Cortex of kidney (tissue), 1 donor: ENCODE measurements at places on chromosomes 11 and 22.

DNA sequence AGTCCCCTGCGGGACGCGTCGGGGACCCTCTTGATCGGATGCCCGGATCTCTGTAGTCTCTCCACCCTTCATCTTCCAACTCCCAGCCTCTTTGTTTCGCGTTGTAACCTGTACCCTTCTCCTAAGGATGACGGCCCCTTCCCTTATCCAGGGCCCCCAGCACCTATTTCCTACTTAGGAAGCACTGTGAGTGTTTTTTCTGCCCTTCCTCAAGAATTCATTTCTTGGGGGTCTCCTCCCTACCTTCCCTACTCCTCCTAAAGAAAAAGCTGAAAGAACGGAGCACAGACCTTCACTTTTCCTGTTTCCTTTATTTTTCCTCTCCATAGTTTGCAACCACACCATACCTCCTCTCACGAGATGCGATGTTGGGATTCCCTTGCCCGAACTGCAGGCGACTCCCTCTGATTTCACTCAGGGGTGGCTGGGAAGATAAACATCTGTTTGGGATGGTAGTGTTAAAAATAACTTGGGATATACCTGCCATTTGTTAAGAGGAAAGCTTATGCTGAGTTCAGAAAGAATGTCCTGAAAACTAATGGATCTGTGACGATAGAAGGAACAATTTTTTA, 593 bp downstream of the FAM118B start:
- DNase-seq, result no peak

DNA sequence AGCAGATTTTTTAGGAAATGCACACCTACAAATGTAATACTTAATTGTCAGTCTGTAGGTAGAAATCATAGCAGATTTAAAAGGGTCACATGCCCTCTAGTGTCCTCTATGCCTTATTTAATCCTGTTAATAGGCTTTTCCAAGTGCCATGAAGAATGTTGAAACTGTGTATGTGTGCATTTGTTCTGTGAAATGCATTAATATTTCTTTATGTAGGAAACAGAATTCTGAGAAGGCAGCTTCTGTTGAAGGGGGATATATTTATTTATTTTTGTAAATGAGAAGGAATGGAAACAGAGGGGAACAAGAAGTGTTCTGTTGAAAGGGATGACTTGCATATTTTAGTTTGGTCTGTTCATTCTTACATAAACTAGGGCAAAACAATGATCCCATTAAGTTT, 51.0 kb downstream of the SVIP start:
- DNase-seq, result no peak

DNA sequence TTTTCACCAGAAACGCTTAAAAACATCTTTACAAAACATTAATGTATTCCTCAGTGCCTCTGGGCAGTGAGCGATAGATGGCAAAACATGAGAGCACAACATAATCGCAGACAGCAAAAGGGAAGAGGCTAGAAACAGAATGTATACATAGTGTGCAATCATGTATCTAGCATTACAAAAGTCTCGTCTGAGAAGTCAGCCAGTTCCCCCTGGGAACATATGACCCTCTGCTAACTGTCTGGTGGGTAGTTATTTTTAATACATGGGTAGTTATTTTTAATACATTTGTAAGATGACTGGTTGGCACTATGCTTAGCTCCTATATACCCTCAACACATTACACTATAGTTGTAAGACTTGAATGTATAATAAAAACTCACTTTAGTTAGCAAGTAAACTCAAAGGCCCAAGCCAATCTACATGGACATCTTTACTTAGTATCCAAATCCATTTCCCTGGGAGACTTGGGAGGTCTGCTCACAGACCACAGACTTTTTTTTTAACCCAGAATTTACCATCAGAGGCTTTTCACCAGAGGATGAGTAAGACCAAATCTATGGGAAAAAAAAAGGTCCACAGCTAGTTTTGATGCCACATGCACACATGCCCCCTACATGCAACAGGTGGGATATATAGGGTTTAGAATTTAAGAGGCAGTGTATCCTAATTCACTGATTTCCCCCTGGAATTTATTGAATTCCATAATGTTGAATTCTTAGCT, 71.7 kb downstream of the AMBRA1 start:
- no peak for DNase-seq

DNA sequence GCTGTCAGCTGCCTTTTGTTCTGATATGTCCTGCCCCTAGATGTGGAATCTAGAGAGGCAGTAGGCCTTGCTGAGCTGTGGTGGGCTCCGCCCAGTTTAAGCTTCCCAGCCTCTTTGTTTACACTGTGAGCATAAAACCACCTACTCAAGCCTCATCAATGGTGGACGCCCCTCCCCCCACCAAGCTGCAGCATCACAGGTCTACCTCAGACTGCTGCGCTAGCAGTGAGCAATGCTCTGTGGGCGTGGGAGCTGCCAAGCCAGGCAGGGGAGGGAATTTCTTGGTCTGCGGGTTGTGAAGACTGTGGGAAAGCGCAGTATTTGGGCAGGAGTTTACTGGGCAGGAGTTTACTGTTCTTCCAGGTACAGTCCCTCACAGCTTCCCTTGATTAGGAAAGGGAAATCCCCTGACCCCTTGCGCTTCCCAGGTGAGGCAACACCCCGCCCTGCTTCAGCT, 98.5 kb downstream of the SMCO4 start:
- no peak for DNase-seq

DNA sequence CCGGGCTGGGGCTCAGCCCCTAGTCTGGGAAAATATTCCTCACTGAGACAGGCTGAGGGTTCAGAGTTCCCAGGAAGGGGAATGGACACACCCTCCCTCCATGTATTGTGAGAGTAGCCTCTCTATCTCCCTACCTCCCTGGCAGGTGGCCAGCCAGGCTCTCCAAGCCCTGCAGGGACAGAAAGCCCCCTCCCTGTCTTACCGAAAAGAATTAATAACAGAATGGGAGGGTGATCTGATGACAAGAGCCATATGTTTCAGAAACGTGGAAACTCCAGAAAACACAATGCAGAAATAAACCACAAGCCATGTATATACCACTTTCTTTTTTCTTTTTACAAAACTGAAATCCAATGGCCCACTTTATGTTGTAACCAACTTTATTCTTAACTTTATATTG, 140.0 kb downstream of the CHST1 start:
- no peak for DNase-seq

- no peak for DNase-seq
Observed at GRCh38 chr22:50014053-50014501, 1.5 kb upstream of the IL17REL start.

GRCh38 chr11:102528618-102529017, 1.9 kb downstream of the MMP7 start:
- no peak for DNase-seq

- DNase-seq, result no peak
Observed at GRCh38 chr11:14396273-14396672, 37.3 kb upstream of the RRAS2 start.

DNA sequence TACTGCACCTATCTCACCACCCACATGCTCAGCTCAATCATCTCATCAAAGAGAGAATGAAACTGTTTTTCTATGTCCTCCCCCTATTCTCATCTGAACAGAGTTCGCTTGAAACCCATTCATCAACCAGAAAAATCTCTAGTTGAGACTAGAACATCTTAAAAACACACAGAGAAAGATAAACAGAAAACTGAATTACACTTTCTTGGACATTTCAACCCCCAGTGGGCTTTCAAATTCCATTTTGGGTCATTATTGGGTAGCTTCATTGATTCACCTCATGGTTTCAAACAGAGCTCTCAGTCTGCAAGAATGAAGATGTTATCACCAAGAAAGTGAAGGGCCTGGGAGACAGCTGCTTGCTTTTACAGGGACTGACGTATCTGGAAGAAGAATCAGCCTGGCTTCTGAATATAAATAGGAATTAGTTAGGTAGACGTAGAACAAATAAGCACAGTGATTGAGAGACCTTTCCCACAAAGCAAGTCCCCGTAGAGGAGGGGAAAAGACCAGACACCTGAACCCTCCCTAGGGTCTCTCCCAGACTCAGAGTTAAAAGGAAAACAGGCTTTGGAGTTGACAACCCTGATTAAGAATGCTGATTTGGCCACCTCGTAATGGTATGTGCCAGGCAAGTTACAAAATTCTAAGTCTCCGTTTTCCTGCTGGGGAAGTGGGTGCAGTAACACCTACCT, 155.7 kb downstream of the BBOX1 start:
- DNase-seq, result no peak

DNA sequence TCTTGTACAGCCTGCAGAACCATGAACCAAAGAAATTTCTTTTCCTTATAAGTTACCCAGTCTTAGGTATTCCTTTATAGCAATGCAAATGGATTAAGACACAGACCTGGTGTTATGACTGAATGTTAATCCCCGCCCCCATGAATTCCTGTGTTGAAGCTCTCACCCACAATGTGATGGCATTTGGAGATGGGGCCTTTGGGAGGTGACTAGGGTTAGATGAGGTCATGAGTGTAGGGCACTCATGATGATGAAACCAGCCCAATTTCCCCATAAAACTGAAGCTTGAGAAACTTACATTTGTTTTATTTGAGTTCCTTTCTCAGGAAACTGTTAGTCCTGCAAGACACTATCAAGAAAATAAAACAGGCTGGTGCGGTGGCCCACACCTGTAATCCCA, 115.8 kb upstream of the THY1 start:
- DNase-seq, result no peak

- no peak for DNase-seq
Observed at GRCh38 chr11:46588915-46589314, 4.9 kb downstream of the AMBRA1 start.

GRCh38 chr11:60860943-60861342, 5.2 kb upstream of the PTGDR2 start:
- DNase-seq, result no peak

DNA sequence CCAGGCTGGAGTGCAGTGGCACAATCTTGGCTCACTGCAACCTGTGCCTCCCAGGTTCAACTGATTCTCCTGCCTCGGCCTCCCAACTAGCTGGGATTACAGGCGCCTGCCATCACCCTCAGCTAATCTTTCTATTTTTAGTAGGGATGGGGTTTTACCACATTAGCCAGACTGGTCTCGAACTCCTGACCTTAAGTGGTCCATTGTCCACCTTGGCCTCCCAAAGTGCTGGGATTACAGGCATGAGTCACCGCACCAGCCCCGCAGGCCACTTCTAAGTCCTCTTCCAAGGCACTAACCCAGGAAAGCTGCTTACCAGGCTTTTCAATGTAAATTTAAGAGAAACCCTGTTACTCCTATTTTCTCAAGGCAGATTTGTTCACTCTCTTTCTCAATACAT, 50.4 kb downstream of the DENND5A start:
- DNase-seq, result no peak

DNA sequence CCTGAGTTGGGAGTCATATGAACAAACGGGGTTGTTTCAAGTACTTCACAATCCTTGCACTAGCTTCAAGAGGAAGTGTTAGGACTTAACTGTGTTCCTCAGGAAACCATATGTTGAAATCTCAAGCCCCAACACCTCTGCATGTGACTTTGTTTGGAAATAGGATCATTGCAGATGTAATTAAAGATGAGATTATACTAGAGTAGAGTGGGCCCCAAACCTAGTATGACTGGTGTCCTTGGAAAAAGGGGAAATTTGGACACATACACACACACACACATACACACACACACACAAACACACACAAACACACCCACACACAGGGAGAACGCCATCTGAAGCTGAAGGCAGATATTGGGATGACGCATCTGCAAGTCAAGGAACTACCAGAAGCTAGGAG, 6.4 kb upstream of the CEP295 start:
- no peak for DNase-seq

- DNase-seq, result no peak
Observed at GRCh38 chr11:85423316-85423715, 203.8 kb downstream of the DLG2 start.

DNA sequence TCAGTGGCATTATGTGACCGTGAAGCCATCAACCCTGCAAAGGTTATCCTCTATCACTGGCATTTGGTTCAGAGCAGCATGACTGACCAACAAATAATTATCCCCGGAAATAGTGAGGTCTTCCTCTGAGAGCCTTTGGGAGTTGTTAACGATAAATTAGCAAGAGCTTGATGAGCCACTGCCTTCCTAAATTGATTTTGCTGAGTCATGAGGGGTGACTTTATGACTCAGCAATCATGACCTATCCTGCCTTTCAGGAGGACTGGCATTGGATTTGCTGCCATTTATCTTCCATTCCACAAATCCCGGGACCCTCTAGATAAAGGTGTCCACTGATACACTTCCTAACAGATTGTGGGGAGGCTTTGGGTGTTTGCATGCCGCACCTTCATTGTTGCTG, 80.8 kb upstream of the MTNR1B start:
- DNase-seq, result no peak

- DNase-seq, result no peak
Observed at GRCh38 chr22:21948824-21949568, 3.7 kb downstream of the PPM1F start.

- no peak for DNase-seq
Observed at GRCh38 chr11:123065621-123066020, 3.7 kb upstream of the HSPA8 start.
